ENCODE measurements at places on chromosomes 12 and 14.

DNA sequence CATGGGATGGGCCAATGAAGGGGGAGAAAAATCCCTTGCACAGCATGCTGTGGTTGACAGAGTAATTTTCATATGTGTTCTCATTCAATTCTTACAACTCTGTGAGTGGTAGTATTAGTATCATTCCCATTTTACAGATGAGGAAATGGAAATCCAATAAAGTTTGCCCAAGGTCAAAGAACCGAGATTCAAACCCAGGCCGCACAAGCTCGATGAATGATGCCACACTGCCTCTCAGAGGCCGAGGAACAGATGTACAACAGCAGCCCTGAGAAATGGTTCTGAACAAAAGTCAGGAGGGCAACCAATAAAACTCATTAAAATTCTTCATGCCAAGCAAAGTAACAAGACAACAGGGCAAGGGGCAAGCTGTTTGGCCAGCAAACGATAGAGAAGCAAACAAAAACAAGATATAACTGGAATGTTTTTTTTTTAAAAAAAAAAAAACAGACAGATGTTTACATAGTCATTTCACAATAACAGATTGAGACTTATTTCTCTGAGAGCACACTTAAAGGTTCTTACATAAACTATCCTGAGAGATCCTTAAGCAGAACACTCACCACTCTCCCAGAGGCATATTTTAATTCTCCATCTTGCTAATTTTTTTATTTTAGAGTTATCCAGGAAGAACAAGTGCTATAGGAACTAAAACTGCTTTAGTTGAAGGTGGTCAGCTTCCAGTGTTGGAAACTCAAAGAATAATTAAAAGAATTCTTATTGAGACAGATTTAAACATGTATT lies 85.8 kb downstream of the EXOC5 start:
- peak; percentile 39 for DNase-seq

DNA sequence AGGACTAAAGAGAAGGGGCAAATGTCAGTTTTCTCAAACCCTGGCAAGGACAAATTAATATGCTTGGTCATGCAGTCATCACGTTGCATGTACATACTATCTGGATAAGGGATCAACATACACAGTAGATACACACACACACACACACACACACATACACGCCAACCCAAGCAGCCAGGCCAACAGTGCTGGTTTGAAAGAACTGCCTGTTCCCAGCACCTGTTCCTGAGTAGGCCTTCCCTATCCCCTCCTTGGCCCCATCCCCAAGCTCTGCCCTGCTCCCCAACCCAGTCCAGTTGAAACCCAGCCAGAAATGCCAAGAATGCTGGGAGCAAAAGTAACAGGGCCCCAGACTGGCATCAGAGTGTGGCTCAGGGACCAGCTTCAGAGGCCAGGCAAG lies 4.4 kb downstream of the ITGA7 start:
- DNase-seq = no peak

GRCh38 chr14:45185100-45185814 lies 49.5 kb downstream of the FANCM start:
- DNase-seq = peak; percentile 24

DNA sequence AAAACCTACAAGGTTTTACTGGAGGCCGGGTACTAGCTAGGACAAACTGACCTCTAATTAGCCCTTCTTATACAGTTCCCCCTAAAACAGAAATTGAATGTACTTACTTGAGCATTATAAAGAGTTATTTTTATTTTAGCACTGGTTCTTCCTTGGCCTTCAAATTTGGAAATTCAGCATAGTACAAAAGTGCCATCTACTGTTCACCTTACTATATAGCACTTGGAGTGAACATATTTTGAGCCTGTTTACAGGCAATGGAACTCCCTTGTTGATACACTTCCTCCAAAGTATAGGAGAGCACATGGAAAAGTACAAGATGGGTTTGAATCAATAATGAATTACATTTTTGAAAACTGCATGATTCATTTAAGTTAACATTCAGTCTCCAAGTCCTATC lies 3.9 kb upstream of the POC1B start:
- DNase-seq = peak; percentile 76

DNA sequence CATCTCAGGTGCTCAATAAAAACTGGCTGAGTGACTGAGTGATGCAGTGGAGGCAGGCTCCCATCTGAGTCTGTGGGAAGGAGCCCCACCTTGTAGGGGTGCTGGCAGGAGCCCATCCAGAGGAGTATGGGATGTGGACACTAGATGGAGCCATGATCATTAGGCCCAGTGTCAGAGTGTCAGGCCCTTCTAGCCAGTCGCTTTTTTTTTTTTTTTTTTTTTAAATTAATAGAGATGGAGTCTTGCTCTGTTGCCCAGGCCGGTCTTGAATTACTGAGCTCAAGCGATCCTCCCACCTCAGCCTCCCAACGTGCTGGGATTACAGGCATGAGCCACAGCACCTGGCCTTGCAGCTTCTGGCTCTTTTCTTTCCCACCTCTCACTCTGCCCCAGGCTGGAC lies 11.5 kb downstream of the RITA1 start:
- peak; percentile 89 for DNase-seq
